ENCODE measurements at places on chromosomes 3 and 15.

- DNase-seq: no peak
Measured at GRCh38 chr3:78287085-78287484, 1247.2 kb downstream of the ROBO2 start.

DNA sequence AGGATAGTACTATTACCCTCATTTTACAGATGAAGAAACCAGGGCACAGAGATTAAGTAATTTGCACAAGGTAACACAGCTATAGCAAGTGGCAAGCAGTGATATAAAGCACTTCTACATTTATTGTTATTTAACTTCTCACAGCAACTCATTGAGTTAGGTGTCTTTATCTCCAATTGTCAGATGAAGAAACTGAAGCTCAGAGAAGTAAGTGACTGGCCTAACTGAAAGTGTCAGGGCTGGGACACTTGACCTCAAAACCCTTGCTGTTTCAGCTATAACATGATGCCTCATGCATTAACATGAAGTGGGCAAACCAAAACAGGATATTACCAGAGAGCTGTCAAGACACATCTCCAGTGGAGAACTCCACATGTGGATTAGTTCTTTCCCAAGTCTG is 65.8 kb upstream of the LEKR1 start:
- DNase-seq: no peak

- no peak for DNase-seq
Measured at GRCh38 chr3:126435456-126436315, 40.0 kb downstream of the ZXDC start.

DNA sequence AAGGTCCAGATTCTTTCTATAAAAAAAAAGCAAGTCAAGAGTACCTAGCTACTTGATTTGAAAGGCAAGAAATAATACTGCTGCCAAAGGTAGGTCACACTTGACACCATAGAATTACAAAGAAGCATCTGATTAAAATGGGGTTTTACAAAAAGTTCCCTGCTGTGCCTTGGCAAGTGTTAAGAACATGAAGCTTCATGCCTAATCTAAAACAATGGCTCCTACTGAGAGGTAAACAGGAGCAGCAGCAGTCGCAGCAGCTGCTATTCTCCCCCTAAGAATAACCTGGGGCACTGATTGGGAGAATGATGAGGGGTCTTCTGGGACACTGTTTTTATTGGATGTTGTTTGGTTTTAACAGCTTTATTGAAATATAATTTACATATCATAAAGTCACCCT is 14.1 kb downstream of the UBP1 start:
- no peak for DNase-seq

DNA sequence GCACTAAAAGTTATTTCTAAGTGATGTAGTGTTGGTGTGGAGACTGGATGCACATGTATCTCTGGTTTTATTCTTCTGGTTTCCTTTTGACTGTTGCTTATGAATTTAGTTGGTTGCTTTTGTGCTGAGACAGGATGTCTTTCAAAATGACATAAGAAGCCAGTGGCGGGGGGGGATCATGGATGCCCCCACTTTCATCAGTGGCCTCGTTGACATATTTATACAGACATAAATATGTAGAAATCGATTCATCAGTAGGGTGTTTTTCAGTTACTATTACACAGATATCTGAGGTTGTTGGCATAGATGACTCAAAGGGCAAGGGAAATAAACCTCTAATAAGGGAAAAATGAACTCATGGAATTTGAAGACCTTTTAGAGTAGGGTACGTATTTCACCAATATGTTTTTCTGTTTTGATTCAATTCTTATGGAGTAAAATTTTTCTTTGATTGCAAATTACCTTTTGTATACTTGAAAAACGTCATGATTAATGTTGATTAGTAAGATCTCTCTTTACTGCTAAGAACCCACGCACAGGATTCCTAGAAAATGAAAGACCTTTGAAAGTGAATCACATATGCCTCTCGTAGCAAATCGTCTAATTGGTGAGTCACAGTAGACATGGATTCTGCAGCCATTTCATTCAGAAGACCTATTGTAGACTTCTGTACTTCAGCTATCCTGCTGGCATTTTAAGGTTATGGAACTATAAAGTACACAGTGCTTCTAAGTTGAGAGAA is 97.4 kb upstream of the RBMS3 start:
- no peak for DNase-seq

- DNase-seq: no peak
Measured at GRCh38 chr3:188975600-188976314, 196.0 kb upstream of the TPRG1 start.

GRCh38 chr3:177729956-177730681 is 532.8 kb upstream of the TBL1XR1 start:
- no peak for DNase-seq

- no peak for DNase-seq
Measured at GRCh38 chr15:76197703-76198455, 113.4 kb downstream of the ETFA start.

GRCh38 chr3:141266797-141267555 is 35.4 kb downstream of the PXYLP1 start:
- no peak for DNase-seq

GRCh38 chr3:74590620-74591262 is 23.7 kb downstream of the CNTN3 start:
- DNase-seq: no peak

- no peak for DNase-seq
Measured at GRCh38 chr15:29074045-29074444, 188.3 kb downstream of the APBA2 start.

DNA sequence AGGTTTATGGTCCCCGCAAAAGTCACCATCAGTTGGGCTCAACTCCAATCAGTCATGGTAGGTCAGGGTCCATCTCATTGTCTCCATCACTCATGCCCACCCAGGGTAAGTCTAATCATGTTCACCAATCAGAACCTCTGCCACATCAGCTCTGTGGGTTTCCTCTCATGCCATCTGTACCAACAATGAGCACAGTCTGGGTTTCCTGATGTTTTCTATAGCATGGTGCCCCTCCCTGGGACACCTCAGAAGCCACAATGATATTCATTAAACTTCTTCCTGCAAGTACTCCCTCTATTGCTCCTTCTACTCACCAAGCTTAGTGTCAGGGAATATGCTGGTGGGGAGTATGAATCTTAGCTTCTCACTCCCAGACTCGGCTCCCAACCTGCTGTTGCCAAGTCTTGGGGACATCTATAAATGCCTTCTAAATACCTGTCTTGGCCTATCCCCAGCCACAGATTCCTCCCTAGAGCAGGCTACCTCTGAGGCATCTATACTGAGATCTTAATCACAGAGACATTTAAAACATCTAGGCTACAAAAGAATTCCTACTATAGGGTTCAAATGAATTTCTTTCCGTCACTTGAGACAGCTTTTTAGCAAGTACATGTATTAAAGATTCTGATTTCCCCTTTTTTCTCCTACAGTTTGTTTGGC is 5.0 kb upstream of the CCR2 start:
- DNase-seq: no peak

DNA sequence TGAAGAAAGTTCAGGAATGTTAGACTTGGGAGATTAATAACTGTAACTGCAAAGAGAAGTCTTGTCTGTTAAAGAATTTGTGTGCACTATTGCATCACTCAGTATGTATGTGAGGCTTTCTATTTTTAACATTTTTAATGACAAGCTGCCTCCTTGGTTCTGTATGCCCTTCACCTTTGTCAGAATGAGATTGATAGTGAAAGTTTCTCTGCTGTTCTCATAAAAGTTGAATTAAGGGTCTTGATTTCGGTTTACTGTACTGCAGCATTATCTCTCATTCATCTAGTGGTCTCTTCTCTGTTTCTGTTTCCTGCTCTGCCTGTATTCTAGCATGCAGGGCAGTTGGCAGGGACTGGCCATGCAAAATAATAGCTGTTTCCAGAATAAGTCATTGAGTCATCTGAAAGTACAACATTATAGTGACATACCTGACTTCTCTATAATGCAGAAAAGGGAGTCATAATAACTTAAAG is 454.9 kb downstream of the IL5RA start:
- no peak for DNase-seq

DNA sequence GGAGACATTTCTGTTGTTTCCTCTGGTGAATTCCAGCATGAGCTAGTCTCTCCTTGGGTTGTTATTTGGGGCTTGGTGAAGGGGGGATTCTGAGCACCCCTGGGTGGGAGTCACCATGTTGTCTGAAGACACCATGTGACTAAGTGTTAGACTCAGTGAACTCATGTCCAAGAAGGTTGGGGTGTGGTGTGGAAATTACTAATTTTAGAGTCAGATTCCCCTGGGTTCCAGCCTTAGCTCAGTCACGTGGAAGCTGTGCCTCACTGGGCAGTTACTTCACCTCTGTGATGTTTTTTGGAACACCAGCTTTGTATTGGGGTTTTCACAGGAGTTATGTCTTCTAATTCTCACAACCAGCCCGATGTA is 171.5 kb downstream of the RPLP1 start:
- no peak for DNase-seq

- DNase-seq: no peak
Measured at GRCh38 chr15:52171386-52171785, 19.8 kb downstream of the GNB5 start.

- no peak for DNase-seq
Measured at GRCh38 chr15:82597815-82598214, 49.3 kb downstream of the CPEB1 start.

- DNase-seq: no peak
Measured at GRCh38 chr3:194631696-194632095, 1.5 kb downstream of the TMEM44 start.

- DNase-seq: no peak
Measured at GRCh38 chr3:48398701-48399386, 26.8 kb downstream of the FBXW12 start.

- DNase-seq: no peak
Measured at GRCh38 chr3:110318108-110318507, 753.5 kb upstream of the NECTIN3 start.

DNA sequence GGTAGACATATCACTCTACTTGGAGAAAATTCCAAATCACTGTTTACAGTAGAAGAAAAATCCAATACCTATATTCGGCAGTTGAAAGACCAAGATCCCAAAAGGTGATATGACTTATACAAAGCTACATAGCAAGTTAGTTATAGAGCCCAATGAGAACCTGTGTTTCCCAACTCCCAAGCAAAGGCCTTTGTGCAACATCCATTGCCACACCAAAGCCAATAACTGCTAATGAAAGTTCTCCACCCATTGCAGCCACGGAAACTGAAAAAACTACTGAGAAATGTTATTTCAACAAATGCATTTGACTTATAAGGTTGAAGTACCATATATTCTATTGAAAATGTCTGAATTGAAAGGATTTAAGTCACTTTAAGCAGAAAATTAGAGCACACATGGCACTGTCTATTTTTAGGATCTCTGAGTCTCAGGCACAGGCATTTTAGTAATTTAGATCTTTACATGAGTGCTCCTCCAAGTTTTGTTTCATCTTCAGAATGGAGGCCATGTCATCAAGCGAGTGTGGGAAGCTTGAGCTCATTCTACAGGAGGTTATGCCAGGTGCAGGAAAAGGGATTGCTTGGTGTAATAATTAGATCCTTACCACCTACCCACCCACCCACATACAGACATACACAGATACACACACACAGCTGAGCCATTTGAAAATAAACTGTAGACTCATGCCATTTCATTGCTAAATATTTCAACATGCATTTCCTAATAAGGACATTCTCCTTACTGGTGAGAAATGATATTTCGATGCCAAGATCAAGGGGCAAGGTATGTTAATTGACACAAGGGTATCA is 19.7 kb upstream of the ANO10 start:
- no peak for DNase-seq

DNA sequence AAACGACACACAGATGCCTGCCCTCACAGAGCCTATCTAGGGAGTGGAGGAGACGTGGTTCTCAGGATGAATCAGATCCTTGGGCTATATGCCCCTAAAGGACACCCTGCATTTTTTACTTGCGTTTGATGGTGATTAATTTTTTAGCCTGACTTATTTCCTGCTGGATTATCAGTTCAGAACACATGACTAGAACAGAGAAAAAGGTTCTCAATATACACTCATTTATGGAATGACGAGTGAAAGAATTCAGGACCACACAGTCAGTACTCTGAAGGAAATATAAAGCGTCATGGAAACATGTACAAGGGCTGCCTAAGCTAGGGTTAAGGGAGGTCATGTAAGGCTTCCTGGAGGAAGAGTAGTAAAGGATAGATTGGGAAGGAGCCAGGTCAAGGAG is 121.8 kb downstream of the SSR3 start:
- DNase-seq: no peak

- peak; percentile 37 for DNase-seq
Measured at GRCh38 chr3:32334675-32335074, 57.0 kb upstream of the CMTM7 start.

GRCh38 chr15:85475317-85475701 is 94.9 kb downstream of the AKAP13 start:
- DNase-seq: no peak

- DNase-seq: no peak
Measured at GRCh38 chr3:193292386-193292785, 51.4 kb downstream of the PLAAT1 start.

DNA sequence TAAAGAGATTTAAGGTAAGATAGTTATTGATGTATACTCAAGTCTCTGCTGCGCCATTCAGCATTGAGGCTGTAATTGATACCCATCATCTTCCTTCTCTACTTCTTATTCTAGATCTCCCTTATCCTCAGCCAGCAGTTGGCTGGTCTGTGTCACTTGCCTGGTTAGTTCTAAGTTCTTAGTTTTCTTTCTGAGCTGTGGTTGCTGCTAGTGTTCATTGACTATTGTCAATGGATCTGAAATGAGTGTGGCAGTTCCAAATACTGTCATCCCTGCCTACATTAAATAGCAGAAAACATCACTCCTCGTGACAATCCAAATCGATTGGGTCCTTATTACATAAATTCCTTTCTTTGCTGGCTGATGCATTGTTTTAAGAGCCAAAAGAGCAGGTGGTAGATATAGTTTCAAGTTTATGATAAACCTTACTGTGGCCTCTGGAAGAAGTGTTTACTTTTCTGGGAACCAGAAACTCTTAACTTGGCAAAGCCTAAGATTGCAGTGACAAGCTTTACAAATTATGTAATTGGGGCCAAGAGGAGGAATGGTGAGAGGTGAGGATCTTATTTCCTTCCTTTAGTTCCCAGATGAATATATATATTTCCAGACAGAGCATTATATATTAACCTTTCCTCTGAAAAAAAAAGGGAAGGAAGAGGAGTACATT is 168.0 kb downstream of the GMNC start:
- no peak for DNase-seq

- DNase-seq: no peak
Measured at GRCh38 chr15:68798346-68799094, 22.2 kb downstream of the ANP32A start.

DNA sequence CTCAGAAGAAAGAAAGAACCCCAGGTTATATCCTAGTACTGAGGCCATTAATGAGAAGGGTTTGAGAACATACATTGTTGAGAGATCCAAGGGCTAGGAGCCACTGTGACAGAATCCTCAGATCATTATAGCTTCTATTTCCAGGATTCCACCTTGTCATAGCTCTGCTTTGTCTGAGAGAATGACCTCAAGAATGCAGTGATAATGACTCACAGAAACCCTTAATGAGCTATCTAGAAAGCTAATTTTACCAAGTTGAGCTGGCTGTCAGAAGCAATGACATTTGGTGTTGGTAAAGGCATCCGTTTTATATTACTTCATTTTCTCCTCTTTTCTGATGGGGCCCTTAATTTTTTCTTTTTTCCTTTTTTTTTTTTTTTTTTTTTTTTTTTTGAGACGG is 10.9 kb downstream of the TRIP4 start:
- DNase-seq: no peak
